ENCODE measurements at places on chromosomes 12 and 14.

- no peak for DNase-seq
Observed at GRCh38 chr12:115998119-115998633, 279.3 kb downstream of the MED13L start.

DNA sequence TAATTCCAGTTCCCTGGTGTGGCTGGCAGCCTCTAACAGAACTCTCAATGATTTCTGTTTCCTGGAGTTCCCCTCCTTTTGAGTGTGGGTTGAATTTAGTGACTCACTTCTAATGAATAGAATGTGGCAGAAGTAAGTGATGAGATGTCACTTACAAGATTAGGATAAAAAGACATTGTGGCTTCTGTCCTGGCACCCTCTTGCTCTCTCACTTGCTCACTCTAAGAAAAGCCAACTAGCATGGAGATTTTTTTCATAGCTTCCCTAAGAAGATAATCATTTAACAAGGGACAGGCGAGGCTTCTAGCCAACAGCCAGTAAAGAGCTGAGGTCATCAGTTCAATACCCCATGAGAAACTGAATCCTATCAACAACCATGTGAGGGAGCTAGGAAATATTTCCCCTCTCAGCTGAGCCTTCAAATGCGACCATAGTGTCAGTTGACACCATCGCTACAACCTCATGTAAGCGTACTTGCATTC, 156.7 kb downstream of the TMTC3 start:
- no peak for DNase-seq

GRCh38 chr14:91396959-91397815, 20.4 kb downstream of the CCDC88C start:
- peak; percentile 78 for DNase-seq

GRCh38 chr14:70315942-70316341, 43.5 kb downstream of the COX16 start:
- DNase-seq = no peak

- DNase-seq = no peak
Observed at GRCh38 chr14:50344116-50344775, 32.1 kb downstream of the DMAC2L start.

- no peak for DNase-seq
Observed at GRCh38 chr12:96194576-96194889, 358 bp downstream of the ELK3 start.

- no peak for DNase-seq
Observed at GRCh38 chr12:78095623-78096022, 264.9 kb downstream of the NAV3 start.

DNA sequence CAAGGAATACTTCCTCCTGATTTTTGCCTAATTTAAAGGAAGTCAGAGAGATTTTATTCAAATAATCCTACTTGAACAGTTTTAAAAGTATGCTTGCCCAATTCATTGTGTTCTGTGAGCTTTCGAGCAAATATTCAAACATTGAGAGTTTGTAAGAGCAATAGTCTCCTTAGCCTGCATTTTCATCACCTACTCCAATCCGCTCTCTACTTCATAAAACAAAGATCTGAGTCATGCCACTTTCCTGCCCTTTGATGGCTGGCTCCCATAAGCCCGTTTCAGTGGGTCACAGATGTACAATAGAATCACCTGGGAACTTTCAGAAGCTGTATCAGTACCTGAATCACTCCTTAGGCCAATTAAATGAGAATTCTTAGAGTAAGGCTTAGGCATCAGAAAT, 319.2 kb downstream of the PDZRN4 start:
- no peak for DNase-seq

- no peak for DNase-seq
Observed at GRCh38 chr14:92603309-92604242, 90.0 kb downstream of the RIN3 start.

GRCh38 chr14:32744811-32745445, 193.8 kb upstream of the NPAS3 start:
- no peak for DNase-seq

DNA sequence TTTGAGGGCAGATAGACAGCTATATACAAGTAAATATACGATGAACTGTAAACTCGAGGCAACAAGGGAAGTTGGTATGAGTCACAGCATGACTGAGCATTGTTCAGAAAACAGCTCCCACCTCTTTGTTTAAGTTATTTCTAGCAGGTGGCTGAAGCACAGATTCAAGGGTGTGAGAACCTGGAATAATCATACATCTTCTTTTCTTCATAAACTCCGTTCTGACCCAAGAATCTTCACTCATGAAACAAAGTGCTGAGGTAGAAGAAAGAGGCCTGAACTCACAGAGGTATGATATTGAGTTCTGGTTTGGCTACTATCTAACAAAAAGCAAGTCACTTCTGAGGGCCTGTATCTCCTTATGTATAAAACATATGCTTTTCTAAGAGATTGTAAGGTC, 364.1 kb upstream of the KITLG start:
- DNase-seq = no peak

GRCh38 chr14:96735526-96735925, 61.7 kb upstream of the VRK1 start:
- DNase-seq = no peak

GRCh38 chr14:50388256-50388931, 8.3 kb downstream of the CDKL1 start:
- no peak for DNase-seq

DNA sequence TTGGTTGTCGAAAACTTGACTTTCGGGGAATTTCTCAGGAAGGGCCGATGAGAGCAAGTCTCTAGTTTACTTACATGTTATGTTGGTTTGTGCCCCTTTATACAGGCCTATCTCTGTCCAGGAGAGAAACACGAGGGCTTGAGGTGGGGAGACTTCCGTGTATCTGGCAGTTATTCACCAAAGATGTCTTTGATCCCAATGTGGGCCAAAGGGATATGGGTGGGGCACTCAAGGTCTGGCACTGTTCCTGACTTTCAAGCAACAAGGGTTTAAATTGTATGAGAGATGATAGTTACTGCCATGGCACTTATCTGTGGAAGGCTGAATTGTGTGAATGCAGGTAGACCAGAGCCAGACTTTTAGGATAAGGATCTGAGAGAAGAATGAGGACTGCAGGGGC, 137.2 kb upstream of the DHRS4 start:
- DNase-seq = no peak

DNA sequence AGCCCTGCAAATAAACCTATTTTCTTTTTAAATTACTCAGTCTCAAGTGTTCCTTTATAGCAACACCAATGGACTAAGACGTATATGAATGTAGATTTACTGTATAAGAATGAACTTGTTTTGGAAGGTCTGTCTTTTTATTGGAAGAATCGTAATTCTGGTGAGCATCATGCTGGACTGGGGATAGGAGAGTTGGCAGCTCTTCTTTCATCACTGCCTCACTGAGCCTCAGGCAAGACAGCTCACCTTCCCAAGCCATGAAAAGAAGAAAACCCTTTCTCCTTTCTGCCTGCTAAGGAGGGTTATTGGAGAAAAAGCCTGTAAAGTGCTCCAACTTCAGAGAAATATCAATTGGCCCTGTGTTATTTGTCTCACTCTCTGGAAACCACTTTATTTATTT, 9.1 kb upstream of the RNF34 start:
- no peak for DNase-seq

GRCh38 chr12:1932264-1932777, 13.9 kb upstream of the CACNA2D4 start:
- no peak for DNase-seq

- DNase-seq = no peak
Observed at GRCh38 chr14:32679927-32680612, 258.6 kb upstream of the NPAS3 start.

GRCh38 chr12:3553221-3553620, 62.2 kb downstream of the PRMT8 start:
- DNase-seq = no peak

- DNase-seq = no peak
Observed at GRCh38 chr12:96457191-96457930, 32.0 kb upstream of the CFAP54 start.

GRCh38 chr14:59028476-59029202, 159.8 kb upstream of the DAAM1 start:
- peak; percentile 17 for DNase-seq

- no peak for DNase-seq
Observed at GRCh38 chr12:70762000-70762399, 124.8 kb upstream of the PTPRB start.

GRCh38 chr12:100101000-100101399, 41.7 kb downstream of the BLTP3B start:
- DNase-seq = no peak

DNA sequence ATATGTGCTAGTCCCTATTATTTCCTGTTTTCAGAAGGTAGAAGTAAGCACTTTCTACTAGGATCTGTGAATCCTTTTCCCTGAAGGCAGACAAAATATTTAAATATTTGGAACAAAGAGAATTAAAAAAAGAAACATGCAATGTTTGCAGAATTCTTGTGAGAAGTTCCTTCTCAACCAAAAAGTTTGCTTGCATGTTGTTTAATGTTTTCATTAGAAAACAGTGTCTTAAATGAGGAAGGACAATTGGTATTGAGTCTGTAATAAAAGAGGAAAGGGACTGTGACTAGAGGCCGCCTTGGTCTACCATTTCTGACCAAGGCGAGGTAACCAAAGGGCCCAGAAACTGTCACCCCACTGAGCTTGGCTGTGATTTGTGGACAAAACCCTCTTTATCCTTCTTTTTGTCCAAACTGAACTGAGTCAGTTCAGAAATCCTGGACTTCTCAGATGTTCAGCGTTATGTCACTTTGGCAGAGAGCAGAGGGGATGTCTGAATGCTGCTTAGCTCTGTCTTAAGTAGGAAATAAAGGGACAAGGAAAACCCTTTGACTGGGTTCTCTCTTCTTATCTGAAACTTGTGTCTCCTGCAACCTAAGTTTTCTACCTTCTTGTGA, 129.8 kb upstream of the CPM start:
- DNase-seq = no peak

DNA sequence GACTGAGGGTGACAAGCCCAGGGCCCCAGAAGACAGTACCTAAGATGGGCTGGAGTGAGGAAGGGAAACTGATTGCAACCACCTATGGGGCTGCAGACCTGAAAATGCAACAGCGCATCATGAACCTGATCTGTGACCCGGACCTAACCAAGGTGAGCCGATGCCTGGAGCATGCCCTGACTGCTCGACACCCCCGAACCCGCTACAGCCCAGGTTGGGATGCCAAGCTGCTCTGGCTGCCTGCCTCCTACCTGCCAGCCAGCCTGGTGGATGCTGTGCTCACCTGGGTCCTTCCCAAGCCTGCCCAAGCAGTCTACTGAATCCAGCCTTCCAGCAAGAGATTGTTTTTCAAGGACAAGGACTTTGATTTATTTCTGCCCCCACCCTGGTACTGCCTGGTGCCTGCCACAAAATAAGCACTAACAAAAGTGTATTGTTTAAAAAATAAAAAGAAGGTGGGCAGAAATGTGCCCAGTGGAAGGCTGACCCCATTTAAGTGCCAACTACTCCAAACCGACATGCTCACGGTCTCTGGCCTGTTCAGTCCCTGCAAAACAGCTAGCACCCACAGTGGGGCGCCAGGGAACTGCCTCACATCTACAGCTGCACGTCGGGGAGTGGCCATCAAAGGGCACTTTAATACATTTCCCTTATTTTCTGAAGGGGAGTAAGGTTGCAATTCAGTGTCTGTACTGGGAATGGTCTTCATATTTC, 4.2 kb downstream of the RDH5 start:
- peak; percentile 71 for DNase-seq

GRCh38 chr14:29085546-29085945, 319.0 kb downstream of the FOXG1 start:
- no peak for DNase-seq

DNA sequence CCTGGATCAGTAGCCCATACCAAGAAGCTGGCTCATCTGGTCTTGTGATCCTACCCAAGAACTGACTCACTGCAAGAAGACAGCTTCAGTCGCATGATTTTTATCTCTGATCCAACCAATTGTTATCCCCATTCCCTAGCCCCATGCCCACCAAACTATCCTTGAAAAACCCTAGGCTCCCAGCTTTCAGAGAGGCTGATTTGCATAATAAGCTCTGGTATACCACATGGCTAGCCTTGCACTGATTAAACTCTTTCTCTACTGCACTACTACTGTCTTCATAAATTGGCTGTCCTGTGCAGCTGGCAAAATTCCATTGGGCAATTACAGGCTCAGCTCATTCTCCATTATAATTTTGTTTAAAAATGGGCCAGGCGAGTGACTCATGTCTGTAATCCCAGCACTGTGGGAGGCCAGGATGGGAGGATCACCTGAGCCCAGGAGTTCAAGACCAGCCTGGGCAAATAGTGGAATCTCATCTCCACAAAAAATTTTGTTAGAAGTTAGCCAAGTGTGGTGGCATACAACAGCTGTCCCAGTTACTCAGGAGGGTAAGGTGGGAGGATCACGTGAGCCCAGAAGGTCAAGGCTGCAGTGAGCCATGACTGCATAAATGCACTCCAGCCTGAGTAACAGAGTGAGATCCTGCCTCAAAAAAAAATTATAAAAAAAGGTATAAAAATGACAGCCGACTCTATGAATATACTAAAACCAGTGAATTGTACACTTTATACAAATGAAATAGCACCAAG, 76.7 kb upstream of the EIF5 start:
- no peak for DNase-seq

GRCh38 chr14:70789961-70790360, 19.4 kb downstream of the MAP3K9 start:
- no peak for DNase-seq

DNA sequence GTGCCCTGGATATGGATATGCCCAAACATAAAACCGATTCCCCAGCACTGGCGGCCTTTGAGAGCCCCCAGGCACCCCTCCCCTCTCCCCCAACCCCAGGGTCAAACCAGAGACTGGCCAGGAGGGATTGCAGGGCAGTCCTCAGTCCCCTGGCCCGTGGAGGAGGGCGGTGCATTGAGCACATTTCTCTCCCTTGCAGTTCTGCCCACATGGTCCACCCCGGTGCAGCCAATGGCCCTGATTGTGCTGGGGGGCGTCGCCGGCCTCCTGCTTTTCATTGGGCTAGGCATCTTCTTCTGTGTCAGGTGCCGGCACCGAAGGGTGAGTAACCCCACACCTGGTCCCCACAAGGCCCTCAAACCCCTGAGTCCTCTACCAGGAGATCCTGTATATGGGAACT, 3.4 kb upstream of the GPR162 start:
- DNase-seq = no peak

- DNase-seq = no peak
Observed at GRCh38 chr14:61584331-61584741, 111.0 kb upstream of the HIF1A start.
